ENCODE measurements at places on chromosomes 4 and X.

GRCh38 chr4:25981749-25982148 lies 67.7 kb downstream of the SMIM20 start:
- H3K4me3 ChIP-seq = no peak overlapping the region
- H3K27ac ChIP-seq = no peak overlapping the region
- H3K4me1 ChIP-seq = peaks cover 10% of the 10 kb centered on the region
- no peak for DNase-seq

DNA sequence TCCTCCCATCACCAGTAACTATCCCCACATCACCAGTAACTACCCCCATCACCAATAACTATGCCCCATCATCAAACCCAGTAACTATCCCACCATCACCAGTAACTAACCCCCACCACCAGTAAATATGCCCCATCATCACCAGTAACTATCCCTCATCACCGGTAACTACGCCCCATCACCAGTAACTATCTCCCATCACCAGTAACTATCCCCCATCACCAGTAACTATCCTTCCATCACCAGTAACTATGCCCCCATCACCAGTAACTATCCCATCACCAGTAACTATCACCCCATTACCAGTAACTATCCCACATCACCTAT lies 2.9 kb downstream of the ASMTL start:
- peaks cover 27% of the 10 kb centered on the region for H3K36me3 ChIP-seq
- peaks cover 38% of the 10 kb centered on the region for H3K4me1 ChIP-seq
- no peaks in the 10 kb centered on the region for H3K27me3 ChIP-seq
- peak overlapping the region; percentile 9 for H3K4me3 ChIP-seq
- DNase-seq = no peak

GRCh38 chr4:10492464-10492863 lies 35.2 kb upstream of the ZNF518B start:
- DNase-seq = no peak
- peaks cover 2% of the 10 kb centered on the region for H3K27me3 ChIP-seq
- H3K27ac ChIP-seq = no peak overlapping the region
- no peaks in the 10 kb centered on the region for H3K4me1 ChIP-seq
- no peaks in the 10 kb centered on the region for H3K36me3 ChIP-seq
- H3K4me3 ChIP-seq = no peak overlapping the region

GRCh38 chr4:154304679-154305078 lies 186.9 kb downstream of the DCHS2 start:
- no peak overlapping the region for H3K27ac ChIP-seq
- H3K36me3 ChIP-seq = no peaks in the 10 kb centered on the region
- no peak overlapping the region for H3K4me3 ChIP-seq
- no peak for DNase-seq
- H3K4me1 ChIP-seq = no peaks in the 10 kb centered on the region
- peaks cover 17% of the 10 kb centered on the region for H3K27me3 ChIP-seq

DNA sequence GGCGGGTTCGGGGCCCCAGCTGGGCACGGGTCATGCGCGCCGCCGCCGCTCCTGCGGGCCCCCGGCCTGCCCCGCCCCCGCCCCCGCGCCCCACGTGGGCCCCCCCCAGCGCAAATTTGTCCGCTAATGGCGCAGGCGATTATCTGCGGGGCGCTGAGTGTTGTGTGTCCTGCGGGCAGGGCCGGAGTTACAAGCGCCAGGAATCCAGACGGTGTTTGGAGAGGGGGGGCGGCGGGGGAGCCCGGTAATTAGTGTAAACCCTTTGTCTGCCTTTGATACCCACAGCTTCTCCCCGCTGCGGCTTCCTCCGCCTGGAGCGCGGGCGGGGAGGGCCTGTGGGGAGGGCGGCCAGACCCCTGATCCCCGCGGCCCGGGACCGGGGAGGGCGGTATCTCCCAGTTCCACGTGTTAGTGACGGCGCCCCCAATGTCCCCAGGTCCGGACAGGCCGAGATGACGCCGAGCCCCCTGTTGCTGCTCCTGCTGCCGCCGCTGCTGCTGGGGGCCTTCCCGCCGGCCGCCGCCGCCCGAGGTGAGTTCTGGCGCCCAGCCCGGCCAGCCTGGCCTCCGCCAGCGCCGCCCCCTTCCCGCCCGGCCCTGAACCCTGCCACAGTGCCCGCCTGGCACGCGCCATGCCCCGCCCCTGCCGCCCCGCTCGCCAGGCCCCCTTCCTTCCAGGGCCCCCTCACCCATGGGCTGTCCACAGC lies 761 bp downstream of the FGFRL1 start:
- peaks cover 12% of the 10 kb centered on the region for H3K27me3 ChIP-seq
- H3K27ac ChIP-seq = no peak overlapping the region
- H3K36me3 ChIP-seq = peaks cover 1% of the 10 kb centered on the region
- DNase-seq = no peak
- peaks cover 15% of the 10 kb centered on the region for H3K4me1 ChIP-seq

DNA sequence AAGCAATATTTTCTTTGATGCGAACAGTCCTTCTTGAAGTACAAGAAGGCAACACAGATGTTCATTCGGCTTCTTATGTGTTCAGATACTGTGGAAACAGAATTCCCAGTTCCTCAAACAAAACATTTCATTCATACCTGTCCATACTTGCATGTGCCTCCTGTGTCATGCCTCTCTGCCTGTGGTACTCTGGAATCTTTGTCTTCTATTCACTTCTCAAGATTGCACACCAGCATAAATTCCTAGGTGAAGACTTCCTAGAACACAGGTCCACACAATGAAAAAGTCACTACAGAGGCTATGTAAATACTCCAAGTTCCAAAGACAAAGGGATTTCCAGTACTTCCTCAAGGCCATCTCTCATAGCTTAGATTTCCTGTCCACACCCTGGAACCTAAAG lies 367.2 kb downstream of the AFF2 start:
- H3K4me3 ChIP-seq = no peak overlapping the region
- no peaks in the 10 kb centered on the region for H3K27me3 ChIP-seq
- no peaks in the 10 kb centered on the region for H3K4me1 ChIP-seq
- no peaks in the 10 kb centered on the region for H3K36me3 ChIP-seq
- DNase-seq = no peak
- no peak overlapping the region for H3K27ac ChIP-seq

DNA sequence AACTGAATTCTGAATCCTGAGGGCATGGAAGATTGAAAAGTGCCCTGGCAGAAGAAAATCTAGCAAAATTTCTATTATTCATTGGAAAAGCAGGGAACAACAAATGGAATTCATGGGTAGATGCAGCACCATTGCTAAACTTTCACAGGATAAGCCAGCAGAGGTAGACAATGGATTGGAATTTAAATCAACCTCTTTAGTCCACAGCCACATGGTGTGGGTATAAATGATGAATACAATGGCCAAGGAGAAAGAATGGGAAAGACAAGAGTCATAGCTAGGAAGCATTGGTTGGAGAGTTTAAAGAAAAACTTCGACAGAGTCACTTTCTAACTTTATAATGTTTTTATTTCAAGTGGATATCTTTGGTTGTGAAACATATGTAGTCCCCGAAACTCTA lies 332.8 kb upstream of the PUDP start:
- DNase-seq = no peak
- no peaks in the 10 kb centered on the region for H3K4me1 ChIP-seq
- no peak overlapping the region for H3K27ac ChIP-seq
- H3K36me3 ChIP-seq = no peaks in the 10 kb centered on the region

- no peaks in the 10 kb centered on the region for H3K36me3 ChIP-seq
- H3K4me3 ChIP-seq = no peak overlapping the region
- DNase-seq = no peak
- no peaks in the 10 kb centered on the region for H3K4me1 ChIP-seq
- H3K27me3 ChIP-seq = peaks cover 1% of the 10 kb centered on the region
- no peak overlapping the region for H3K27ac ChIP-seq
Observed at GRCh38 chrX:30301208-30301607, 8.0 kb downstream of the NR0B1 start.

DNA sequence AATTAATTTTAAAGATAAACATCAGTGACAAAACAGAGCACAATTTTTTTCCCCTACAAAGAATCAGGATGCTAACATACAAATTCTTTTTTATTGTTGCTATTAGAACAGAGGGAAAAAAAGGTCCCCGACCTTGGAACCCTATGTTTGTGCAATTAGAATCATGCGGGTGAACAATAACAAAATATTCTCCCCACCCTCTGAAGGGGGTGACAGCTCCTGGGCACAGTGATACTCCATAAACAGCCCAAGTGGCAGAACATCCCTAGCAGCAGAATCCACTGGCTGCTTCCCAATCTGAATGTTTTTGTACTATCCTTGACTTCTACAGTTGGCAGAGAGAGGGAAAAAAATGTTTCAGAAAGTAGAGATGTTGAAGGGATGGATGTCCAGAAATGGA lies 87.7 kb upstream of the TLL1 start:
- H3K36me3 ChIP-seq = no peaks in the 10 kb centered on the region
- no peak for DNase-seq
- no peak overlapping the region for H3K27ac ChIP-seq
- H3K27me3 ChIP-seq = no peaks in the 10 kb centered on the region

DNA sequence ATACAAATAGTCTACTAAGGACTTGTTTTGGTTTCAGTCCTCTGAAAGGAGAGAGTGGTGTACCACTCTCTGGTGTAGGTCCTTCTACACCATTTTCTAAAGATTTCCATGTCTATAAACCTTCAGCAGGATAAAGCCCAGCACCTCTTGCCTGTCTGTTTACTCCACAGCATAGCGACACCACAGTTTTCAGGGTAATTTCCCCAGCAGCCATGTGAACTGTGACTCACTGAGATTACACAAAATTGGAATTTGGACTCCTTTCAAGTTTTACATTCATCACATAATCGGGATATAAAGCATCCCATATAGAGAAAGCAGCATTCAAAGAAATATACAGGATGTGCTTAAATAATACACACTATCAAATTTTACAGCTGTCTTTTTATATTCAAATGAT lies 229.6 kb downstream of the PRDM5 start:
- no peaks in the 10 kb centered on the region for H3K27me3 ChIP-seq
- no peak for DNase-seq
- no peak overlapping the region for H3K27ac ChIP-seq

GRCh38 chr4:39205000-39205399 lies 22.7 kb downstream of the WDR19 start:
- no peaks in the 10 kb centered on the region for H3K4me1 ChIP-seq
- H3K27me3 ChIP-seq = no peaks in the 10 kb centered on the region
- DNase-seq = no peak
- peaks cover 51% of the 10 kb centered on the region for H3K36me3 ChIP-seq
- no peak overlapping the region for H3K4me3 ChIP-seq

- H3K4me1 ChIP-seq = no peaks in the 10 kb centered on the region
- peaks cover 3% of the 10 kb centered on the region for H3K27me3 ChIP-seq
- H3K36me3 ChIP-seq = no peaks in the 10 kb centered on the region
- no peak overlapping the region for H3K27ac ChIP-seq
Observed at GRCh38 chrX:149462849-149463248, 42.3 kb downstream of the IDS start.

DNA sequence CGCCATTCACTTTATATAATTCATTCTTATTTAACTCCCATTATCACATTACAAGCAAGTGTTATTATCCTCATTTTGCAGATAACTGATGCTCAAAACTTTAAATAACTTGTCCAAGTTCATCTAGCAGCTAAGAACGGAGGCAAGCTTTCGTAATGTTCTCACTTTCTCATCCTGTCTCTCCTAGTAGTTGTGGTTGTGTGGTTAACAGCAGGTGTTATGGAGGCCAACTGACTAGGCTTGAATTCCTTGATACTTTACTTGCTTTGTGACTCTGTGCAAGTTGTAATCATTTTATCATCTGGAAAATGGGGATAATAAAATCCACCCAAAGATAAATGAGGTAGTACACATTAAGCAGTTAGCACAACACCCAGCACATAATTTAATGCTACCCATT lies 109.9 kb upstream of the PTPN13 start:
- no peak overlapping the region for H3K4me3 ChIP-seq
- no peak overlapping the region for H3K27ac ChIP-seq

DNA sequence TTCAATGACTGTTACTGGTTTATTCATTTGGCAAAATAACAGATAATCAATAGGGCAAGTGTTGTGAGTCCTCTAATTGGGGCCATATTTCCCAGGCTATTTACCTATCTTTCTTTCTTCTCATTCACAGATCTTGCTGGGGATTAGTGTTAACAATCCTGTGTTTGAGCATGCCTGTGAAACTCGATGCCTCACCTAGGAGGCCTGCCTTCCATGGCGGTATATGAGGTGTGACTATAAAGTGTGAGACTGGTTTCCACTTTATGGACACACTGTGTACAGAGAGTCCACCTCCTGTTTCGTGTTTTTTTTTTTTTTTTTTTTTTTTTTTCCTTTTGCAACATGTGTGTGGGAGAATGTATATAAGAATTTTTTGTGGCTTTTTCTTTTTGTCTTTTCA lies 199.3 kb downstream of the BMPR1B start:
- no peak overlapping the region for H3K27ac ChIP-seq
- H3K36me3 ChIP-seq = no peaks in the 10 kb centered on the region
- H3K27me3 ChIP-seq = no peaks in the 10 kb centered on the region
- no peak for DNase-seq

- peaks cover 73% of the 10 kb centered on the region for H3K36me3 ChIP-seq
- H3K27me3 ChIP-seq = no peaks in the 10 kb centered on the region
- DNase-seq = no peak
- peaks cover 19% of the 10 kb centered on the region for H3K4me1 ChIP-seq
- H3K4me3 ChIP-seq = peak overlapping the region; percentile 64
Observed at GRCh38 chr4:67632492-67632891, 68.5 kb downstream of the UBA6 start.

DNA sequence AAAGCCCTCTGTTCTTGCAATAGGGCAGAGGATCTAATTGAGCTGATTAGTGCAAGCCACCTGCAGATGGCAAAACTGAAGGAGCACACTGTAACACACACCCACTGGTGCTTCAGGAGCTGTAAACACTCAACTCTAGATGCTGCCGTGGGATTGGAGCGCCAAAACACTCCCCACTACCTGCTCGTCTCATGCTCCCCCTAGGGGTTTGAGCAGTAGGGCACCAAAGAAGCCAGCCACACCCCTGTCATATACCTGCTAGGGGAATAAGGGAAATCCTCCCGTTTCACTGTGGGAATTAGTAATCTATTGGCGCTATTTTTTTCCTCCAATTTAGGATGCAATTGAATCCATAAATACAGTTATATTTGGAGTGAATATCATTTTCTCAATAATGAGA lies 360.2 kb downstream of the GLUD2 start:
- H3K36me3 ChIP-seq = no peaks in the 10 kb centered on the region
- H3K4me3 ChIP-seq = no peak overlapping the region
- H3K4me1 ChIP-seq = no peaks in the 10 kb centered on the region
- H3K27me3 ChIP-seq = no peaks in the 10 kb centered on the region

- DNase-seq = no peak
- no peak overlapping the region for H3K4me3 ChIP-seq
- no peak overlapping the region for H3K27ac ChIP-seq
- H3K36me3 ChIP-seq = peaks cover 30% of the 10 kb centered on the region
Observed at GRCh38 chr4:7034262-7035081, 8.7 kb upstream of the TADA2B start.

- H3K36me3 ChIP-seq = peaks cover 11% of the 10 kb centered on the region
- no peak for DNase-seq
- H3K27ac ChIP-seq = peak overlapping the region; percentile 68
- H3K27me3 ChIP-seq = no peaks in the 10 kb centered on the region
- peak overlapping the region; percentile 94 for H3K4me3 ChIP-seq
Observed at GRCh38 chrX:123731258-123731986, 1.4 kb downstream of the THOC2 start.

- no peak overlapping the region for H3K27ac ChIP-seq
- no peak for DNase-seq
- H3K4me3 ChIP-seq = no peak overlapping the region
- H3K36me3 ChIP-seq = no peaks in the 10 kb centered on the region
- no peaks in the 10 kb centered on the region for H3K27me3 ChIP-seq
Observed at GRCh38 chr4:57504797-57505530, 394.8 kb upstream of the IGFBP7 start.

- H3K4me3 ChIP-seq = no peak overlapping the region
- no peaks in the 10 kb centered on the region for H3K4me1 ChIP-seq
- H3K27ac ChIP-seq = no peak overlapping the region
- DNase-seq = no peak
Observed at GRCh38 chr4:7473081-7473480, 38.4 kb upstream of the PSAPL1 start.

Data from activated B cell treated with CpG ODN at 0.5 μM for 24 hours (primary cell).